MCF 10A (cell line): ENCODE measurements at places on chromosomes 3 and 15. TPM values are rescaled to one million over a fixed set of nuclear protein-coding genes. Genes with fewer than 3 reads are reported as not detected.

DNA sequence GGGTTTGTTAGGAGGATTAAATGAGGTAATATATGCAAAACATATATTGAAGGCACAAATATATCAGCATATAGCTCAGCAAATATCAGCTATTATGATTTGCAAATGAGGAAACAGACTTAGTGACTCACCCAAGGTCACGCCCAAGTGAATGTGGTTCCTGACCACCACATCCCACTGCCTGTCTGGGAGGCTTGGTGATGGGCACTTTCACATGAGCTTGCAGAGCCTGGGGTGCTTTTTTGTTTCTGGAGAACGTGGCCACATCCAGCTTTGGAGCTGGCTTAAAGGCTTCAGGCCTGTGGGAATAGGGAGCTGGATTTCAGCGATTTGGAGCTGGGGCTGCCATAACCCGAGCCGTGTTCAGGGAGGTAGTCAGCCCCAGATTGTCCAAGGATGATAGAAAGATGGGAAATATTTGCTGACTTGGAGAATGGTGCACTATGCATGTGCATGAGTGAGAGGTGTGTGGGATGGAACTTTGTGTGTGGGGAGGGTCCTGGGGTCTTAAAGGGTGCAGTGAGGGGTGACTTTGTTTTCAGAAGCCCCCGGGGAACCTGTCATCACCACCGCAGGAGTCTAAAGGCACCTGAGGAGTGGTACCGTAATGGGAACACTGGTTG is 12.0 kb upstream of the FGD5 start:
- H3K36me3 ChIP-seq, result no peaks in the 10 kb centered on the region
- H3K4me3 ChIP-seq, result no peak overlapping the region
- peaks cover 79% of the 10 kb centered on the region for H3K27me3 ChIP-seq
- DNase-seq, result peak; percentile 42

The PARP3 gene
- total RNA-seq, result 19.4 and 25.5 TPM in 2 replicates

- H3K27ac ChIP-seq, result peak overlapping the region; percentile 95
- peaks cover 40% of the 10 kb centered on the region for H3K4me1 ChIP-seq
- no peaks in the 10 kb centered on the region for H3K36me3 ChIP-seq
Measured at GRCh38 chr15:67947254-67948039, 106.7 kb upstream of the PIAS1 start.

DNA sequence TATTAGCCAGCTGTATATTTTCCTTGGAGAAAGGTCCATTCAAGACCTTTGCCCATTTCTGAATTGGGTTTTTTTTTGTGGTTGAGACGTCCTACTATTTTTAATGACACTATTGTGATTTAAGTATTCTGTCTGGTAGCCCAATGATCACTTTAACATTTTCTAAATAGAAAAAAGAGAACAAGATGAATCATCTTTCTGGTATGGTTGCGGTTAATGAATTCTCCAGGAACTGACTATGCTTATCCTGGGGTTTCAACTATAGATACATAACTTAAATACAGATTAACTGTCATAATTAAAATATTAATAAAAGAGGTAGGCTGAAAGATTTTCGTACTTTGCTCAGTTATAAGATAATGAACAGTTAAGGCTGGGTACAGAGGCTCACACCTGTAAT is 51.9 kb downstream of the PBRM1 start:
- peaks cover 55% of the 10 kb centered on the region for H3K36me3 ChIP-seq
- no peak for DNase-seq
- no peak overlapping the region for H3K27ac ChIP-seq
- H3K4me3 ChIP-seq, result no peak overlapping the region

DNA sequence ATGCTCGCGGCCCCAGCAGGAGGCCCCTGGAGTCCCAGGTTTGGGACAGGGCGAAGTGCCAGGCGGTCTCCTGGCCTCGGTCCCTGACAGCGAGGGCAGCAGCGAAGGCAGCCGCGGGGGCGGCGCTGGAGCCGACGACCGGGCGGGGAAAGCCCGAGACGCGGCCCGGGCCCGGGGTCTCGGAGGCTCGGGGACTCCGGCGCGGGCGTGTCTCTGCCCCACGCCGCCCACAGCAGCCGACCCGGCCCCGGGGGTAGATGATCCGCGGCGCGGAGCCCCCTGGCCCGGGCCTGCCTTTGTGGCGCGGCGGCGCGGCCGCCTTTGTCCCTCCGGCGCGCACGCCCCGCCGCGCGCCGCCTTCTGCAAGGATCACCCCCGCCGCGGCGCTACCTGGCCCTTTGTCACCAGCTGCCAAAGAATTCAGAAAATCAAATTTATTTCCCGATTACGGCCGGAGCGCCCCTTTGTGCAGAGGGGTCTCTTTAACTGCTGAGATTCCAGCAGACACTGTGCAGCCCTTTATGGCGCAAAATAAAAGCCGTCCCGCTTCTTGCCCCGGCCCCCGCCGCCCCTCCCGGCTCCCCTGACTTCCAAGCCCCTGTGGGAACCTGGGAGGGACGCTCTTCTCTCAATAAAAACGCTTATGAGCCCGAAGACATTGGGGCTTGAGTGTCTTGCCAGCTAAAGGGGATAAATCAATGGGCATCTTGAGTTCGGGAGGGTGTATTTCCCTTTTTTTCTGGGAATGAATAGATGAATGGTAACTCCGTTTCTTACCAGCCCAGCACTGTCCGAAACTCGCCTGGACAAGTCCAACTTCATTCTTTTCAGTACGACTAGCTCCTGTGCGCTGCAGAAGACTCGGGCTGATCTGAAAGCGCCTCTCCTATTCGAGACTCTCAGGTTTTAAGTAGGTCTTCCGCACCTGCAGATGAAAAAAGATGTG is 68.4 kb downstream of the HES1 start:
- peak overlapping the region; percentile 51 for H3K4me3 ChIP-seq
- no peaks in the 10 kb centered on the region for H3K36me3 ChIP-seq
- H3K27me3 ChIP-seq, result peaks cover 2% of the 10 kb centered on the region
- no peak for DNase-seq
- no peak overlapping the region for H3K27ac ChIP-seq
- no peaks in the 10 kb centered on the region for H3K4me1 ChIP-seq

DNA sequence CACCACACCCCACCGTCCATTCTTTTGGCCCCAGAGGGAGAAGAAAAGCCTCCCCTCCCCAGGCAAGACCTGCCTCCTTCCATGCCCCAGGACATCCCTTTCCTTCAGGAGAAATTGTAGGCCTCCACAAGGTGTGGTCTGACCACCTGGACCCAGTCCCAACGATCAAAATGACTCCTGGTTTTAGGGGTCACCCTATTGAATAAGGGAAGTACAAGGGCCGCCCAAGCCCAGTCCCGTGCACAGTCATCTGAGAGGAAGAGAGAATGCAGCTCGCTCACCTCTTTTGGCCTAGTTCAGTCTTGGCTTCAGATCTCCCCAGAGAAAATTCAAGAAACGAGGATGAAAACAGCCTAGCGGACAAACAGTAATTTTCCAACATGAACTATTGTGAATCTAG is 249.1 kb downstream of the UACA start:
- H3K27ac ChIP-seq, result no peak overlapping the region
- peaks cover under 1% of the 10 kb centered on the region for H3K4me1 ChIP-seq
- peaks cover 17% of the 10 kb centered on the region for H3K27me3 ChIP-seq
- DNase-seq, result no peak

The GTF2A2 gene
- 152 and 165 TPM in 2 replicates for total RNA-seq

The GPR156 gene
- total RNA-seq, result 0.72 and 1.0 TPM in 2 replicates

GRCh38 chr15:62904041-62904910 is 138.3 kb upstream of the TPM1 start:
- DNase-seq, result no peak
- no peak overlapping the region for H3K4me3 ChIP-seq
- H3K27ac ChIP-seq, result no peak overlapping the region
- no peaks in the 10 kb centered on the region for H3K27me3 ChIP-seq

The LOXL1 gene
- 4.7 and 4.9 TPM in 2 replicates for total RNA-seq

DNA sequence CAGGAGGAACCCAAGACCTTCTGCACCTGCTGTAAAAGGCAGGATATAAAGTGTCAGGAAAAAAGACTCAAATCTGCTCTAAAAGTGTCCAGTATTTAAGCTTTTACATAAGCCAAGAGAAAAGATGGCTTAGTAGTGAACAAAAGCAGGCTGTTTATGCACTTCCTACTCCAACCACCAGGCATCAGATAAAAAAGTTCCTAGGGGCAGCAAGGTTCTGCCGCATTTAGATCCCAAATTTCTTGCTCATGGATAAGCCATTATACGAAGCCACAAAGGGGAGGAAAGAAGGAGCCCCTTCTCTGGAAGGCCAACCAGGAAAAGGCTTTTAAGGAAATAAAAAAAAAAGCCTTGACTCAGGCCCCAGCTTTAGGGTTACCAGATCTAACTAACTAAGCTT is 10.6 kb upstream of the SLC9C1 start:
- no peaks in the 10 kb centered on the region for H3K36me3 ChIP-seq
- H3K4me1 ChIP-seq, result peaks cover 7% of the 10 kb centered on the region
- no peak overlapping the region for H3K4me3 ChIP-seq
- DNase-seq, result no peak
- H3K27ac ChIP-seq, result no peak overlapping the region
- no peaks in the 10 kb centered on the region for H3K27me3 ChIP-seq

DNA sequence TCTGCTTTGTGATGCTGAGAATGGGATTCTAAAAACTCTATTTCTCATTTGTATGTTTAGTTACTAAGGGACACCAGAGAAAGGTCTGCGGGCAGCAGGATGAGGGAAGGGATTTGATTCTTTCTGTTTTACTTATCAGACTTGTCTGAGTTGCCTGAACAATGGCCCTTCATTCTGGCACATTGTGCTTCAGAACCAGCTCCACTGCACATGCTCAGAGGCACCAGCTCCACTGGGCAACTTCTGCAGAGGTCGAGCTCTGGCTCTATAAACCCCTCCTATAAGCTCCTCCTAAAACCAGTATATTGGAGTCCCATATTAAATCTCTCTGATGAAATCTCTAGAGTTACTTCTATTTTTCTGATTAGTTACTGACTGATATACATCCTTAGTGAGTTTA is 453.2 kb upstream of the CDIN1 start:
- DNase-seq, result no peak
- H3K36me3 ChIP-seq, result no peaks in the 10 kb centered on the region
- H3K27ac ChIP-seq, result no peak overlapping the region

The IL5RA gene
- total RNA-seq, result not detected in 2 replicates

The FURIN gene
- total RNA-seq, result 48.8 and 49.4 TPM in 2 replicates

The SOX14 gene
- total RNA-seq, result not detected in 2 replicates

The PHC3 gene
- 54.3 and 65.3 TPM in 2 replicates for total RNA-seq

The NAA80 gene
- total RNA-seq, result 11.4 and 12.4 TPM in 2 replicates

The LRRC31 gene
- not detected in 2 replicates for total RNA-seq

DNA sequence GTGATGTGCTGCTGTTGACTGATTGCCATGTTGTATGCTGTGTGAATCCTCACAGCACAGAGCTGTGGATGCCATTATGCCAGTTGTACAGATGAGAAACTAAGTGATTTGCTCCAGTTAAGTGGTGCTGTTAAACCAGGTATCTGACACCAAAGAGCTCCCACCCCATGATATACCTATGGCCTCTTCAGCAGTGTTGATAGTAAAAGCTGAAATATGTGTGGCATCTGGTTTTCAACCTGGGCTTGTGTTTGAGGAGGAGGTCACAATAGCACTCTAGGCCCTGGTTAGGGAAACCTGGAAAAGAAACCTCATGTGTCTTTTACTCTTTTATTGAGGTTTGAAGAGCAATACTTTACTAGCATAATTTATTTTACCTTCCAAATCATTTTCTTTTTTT is 21.4 kb downstream of the RAD54L2 start:
- H3K27ac ChIP-seq, result no peak overlapping the region
- H3K4me3 ChIP-seq, result no peak overlapping the region
- H3K27me3 ChIP-seq, result no peaks in the 10 kb centered on the region
- peaks cover 6% of the 10 kb centered on the region for H3K36me3 ChIP-seq
- peaks cover 9% of the 10 kb centered on the region for H3K4me1 ChIP-seq

The MUC13 gene
- not detected in 2 replicates for total RNA-seq

DNA sequence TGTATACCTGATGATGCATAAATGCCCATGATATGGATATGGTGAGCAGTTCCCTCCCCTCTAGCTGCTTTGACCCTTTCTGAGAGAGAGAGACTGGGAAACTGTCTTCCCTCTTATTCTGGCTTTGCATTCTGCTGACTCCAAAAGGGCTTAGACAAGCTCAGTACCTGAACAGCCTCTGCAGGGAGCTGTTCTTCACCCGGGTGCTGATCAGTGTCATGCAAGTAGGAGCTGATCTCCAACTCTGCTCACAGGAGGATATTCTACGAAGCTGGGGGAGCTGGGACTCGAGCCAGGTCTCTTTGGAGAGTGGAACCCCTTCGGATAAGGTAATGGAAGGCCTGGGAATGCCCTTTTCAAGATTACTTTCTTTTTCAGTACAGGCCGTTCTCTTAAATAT is 237.1 kb downstream of the RYR3 start:
- peaks cover 64% of the 10 kb centered on the region for H3K27me3 ChIP-seq
- DNase-seq, result peak; percentile 60
- H3K4me3 ChIP-seq, result no peak overlapping the region
- H3K27ac ChIP-seq, result no peak overlapping the region

DNA sequence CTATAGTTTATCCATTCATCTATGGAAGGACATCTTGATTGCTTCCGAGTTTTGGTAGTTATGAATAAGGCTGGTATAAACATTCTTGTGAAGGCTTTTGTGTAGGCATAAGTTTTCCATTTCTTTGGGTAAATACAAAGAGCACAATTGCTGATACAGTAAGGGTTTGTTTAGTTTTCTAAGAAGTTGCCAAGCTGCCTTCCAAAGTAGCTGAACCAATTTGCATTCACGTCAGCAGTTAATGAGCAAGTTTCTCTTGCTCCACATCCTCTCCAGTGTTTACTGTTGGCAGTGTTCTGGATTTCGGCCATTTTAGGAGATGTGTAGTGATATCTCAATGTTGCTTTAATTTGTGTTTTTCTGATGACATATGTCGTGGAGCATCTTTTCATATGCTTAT is 34.2 kb downstream of the GABRA5 start:
- no peak for DNase-seq
- no peaks in the 10 kb centered on the region for H3K36me3 ChIP-seq
- no peak overlapping the region for H3K27ac ChIP-seq
- H3K4me3 ChIP-seq, result no peak overlapping the region
- H3K27me3 ChIP-seq, result no peaks in the 10 kb centered on the region
- H3K4me1 ChIP-seq, result no peaks in the 10 kb centered on the region

- no peak for DNase-seq
- H3K36me3 ChIP-seq, result no peaks in the 10 kb centered on the region
- H3K4me3 ChIP-seq, result no peak overlapping the region
Measured at GRCh38 chr3:65641777-65642176, 396.9 kb downstream of the MAGI1 start.

DNA sequence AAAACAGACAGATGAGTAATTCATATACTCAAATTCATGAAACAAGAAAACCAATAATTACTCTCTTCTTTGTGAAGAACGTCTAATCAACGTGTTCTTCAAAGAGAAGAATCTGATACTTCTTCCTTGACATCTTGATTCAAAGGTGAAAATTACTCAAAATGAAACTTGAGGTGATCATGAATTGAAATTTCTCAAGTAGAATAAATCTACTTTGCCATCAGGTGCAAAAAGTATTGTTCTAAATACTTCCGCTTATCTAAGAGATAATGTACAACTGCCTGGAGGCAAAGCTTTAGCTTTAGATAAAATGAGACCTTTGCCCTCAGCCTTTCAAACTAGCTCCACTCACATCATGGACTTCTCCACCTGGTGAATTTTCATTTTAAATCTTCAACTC is 13.9 kb upstream of the XXYLT1 start:
- H3K4me1 ChIP-seq, result peaks cover 10% of the 10 kb centered on the region
- no peak overlapping the region for H3K4me3 ChIP-seq
- no peak overlapping the region for H3K27ac ChIP-seq

GRCh38 chr15:91380114-91380513 is 280.1 kb downstream of the SV2B start:
- H3K4me1 ChIP-seq, result no peaks in the 10 kb centered on the region
- H3K4me3 ChIP-seq, result no peak overlapping the region
- peaks cover 11% of the 10 kb centered on the region for H3K27me3 ChIP-seq
- H3K27ac ChIP-seq, result no peak overlapping the region
- H3K36me3 ChIP-seq, result no peaks in the 10 kb centered on the region

- DNase-seq, result no peak
- no peaks in the 10 kb centered on the region for H3K27me3 ChIP-seq
- no peaks in the 10 kb centered on the region for H3K36me3 ChIP-seq
Measured at GRCh38 chr3:193842832-193843473, 249.9 kb downstream of the OPA1 start.
